CD8-positive, alpha-beta memory T cell (primary cell): ENCODE measurements at places on chromosomes 2 and 18.

GRCh38 chr2:113266431-113266830 is 12.3 kb downstream of the PAX8 start:
- no peak for DNase-seq

DNA sequence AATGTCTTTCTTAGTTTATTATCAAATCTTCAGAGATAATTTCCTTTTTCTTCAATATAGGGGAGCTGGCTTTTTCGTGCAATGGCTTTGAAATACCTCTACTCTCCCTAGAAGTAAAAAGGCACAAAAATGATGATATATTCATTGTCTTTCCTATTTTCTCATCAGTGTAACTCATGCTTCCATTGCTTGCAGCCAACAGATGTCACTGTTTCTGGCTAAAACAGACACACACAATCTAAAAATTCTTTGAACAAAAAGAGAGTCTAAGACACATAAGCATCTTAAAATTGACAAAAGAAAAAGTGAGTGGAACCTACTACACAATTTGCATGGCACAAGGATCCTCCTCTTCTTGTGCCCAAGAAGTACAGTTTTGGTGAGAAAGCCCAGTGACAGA is 448.7 kb upstream of the VRK2 start:
- DNase-seq, result no peak

GRCh38 chr2:207078186-207078798 is 87.5 kb downstream of the KLF7 start:
- DNase-seq, result no peak

- DNase-seq, result no peak
Observed at GRCh38 chr2:186093174-186093573, 354.6 kb downstream of the FSIP2 start.

DNA sequence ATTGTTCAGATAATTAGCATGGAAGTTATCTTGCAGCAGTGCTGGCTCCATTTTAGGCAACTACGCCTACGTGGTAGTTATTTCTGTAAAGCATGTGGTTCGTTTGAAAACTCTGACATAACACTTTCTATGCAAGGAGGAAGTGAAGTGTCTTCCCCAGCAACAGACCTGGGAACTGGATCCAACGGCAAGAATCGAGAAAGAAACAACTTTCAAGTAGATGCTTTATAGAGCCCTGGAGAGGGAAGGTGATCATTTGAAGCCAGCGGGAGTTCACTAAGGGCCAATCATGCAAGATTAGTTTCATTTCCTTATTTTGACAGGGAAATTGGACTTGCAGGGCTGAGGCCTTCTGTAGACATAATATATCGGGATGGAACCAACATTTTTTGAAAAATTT is 218.3 kb downstream of the ACKR3 start:
- no peak for DNase-seq

DNA sequence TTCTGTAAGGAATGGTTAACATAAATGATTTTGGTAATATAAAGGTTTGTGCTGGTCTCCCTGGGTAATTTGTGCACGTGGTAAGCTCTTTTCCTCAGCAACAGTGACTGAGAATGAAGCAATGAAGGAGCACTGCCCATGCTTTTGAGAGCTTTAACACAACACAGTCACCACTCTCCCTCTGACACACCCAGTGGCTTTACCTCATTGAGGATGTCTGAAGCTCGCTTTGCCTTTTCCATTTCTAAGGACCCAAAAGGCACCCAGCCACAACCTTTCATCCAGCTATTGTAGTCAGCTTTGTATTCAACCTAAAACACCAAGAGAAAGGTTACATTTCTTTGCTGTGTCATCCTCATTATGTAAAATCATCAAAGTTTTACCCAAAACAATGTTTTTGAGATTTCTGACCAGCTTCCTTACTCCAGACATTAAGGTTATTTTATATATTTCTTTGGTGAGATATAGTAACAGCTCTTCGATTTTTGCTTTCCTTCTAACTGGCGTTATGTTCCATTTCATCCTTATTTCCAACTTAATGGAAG is 51.7 kb downstream of the NEB start:
- DNase-seq, result no peak

- no peak for DNase-seq
Observed at GRCh38 chr2:63658176-63658968, 69.6 kb downstream of the MDH1 start.

DNA sequence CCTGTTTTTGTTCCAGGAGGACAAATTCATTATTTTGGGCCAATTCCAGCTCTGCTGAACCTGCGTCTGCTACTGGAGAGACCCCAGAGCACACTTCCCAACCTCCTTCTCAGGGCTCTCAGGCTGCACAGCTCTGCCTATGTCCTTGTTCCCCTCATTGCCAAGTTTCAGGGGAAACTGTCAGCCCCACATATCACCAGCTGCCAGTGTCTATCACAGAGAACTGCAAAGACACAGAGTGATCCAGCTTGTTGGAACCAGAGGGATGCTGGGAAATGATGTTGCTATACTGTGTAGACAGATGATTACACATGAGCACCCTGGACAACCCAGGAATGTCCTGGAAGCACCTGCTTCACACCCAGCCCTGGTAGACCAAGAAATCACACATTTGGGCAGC is 67.4 kb upstream of the TMEM247 start:
- no peak for DNase-seq

GRCh38 chr2:147098940-147099339 is 745.9 kb upstream of the ACVR2A start:
- DNase-seq, result no peak

DNA sequence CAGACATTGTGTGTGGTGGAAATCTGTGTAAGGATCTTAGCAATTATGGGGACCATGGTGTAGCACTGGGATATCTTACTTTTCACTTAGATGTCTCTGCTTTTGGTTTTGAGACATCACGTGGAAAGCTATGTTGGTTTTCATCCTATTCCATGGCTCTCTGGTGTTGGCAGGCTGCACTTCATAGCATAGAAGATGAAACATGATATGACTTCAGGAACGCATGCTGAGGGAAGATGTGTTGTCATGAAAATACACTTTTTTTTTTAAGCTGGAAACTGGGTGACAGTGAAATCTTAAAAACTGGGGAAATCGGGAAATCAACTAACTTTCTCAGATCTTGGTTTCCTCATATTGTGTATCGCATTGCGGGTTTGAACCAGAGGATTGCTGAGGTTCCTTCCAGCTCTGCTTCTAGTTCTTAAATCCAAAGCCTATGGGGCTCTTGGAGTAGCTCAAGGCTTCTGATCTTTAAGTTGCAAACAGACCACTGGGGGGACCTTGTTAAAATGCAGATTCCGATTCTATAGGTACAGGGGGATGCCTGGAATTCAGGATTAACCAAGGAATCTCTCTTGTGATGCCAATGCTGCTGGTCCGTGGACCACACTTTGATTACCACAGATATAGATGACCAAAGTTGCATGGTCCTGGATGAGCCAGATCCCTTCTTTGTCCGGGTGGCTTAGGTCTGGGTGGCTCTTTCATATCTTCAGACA is 160.7 kb downstream of the SH3RF3 start:
- DNase-seq, result no peak

DNA sequence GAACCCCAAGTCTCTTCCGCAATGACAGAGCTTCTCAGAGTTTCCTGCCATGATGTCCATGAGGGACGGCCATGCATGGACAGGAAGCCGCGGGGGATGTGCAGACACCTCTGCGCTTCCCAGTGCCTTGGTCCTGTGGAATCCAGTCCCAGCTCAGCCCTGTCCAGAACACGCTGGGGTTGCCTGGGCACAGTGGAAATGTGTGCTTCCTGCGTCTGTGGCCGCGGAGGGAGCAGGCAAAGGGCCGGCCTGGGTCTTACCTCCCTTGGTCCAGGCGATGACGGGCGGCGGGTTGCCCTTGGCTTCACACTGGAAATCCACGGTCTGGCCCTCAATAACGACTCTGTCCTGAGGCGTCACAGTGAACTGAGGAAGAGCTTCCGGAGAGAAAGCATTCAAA is 79.6 kb downstream of the PXDN start:
- no peak for DNase-seq

DNA sequence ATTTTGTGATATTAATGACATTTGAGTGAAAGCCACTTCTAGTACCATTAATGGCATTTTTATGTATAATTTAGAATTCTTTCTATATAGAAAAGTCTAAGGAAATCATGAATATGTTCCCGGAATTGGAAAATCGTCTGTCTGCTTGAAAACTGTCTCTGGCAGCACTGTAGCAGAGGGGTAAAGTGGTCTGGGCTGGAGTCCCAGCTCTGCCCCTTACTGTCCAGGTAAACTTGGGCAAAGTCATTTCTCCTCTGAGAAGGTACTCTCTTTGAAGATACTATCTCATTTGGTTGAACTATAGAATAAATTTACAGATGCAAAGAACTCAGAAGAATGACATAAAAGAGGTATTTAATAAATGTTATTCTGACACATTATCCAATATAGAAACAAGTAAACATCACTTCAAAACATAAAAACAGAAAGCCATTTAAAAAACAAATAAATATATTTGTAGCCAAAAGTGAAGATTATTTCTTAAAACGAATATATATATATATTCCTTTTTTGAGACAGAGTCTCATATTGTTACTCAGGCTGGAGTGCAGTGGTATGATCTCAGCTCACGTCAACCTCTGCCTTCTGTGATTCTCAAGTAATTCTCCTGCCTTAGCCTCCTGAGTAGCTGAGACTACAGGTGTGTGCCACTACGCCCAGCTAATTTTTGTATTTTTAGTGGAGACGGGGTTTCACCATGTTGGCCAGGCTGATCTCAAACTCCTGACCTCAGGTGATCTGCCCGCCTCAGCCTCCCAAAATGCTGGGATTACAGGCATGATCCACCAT is 149.8 kb upstream of the ITGA4 start:
- DNase-seq, result no peak

DNA sequence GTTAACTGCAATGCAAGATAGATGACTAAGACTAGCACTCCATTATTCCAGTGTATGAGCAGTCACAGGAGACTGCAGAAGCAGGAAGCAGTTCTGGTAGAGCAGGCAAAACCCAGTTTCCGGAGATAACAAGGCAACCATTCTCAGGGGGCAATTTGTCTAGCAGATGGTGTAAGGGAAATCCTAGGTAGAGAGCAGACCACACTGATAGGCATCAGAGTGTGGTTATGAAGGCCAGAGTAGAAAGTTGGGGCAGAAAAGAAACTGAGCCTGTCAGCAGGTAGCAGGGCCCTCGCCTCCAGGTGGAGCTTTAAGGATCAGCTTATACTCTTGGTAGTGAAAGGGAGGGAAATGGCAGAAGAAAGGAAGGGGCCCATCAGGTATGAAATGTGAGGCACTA is 164.4 kb downstream of the PDE11A start:
- DNase-seq, result no peak

- peak; percentile 60 for DNase-seq
Observed at GRCh38 chr18:26548415-26549262, at the start of gene KCTD1. Gene KCTD1, minus strand, starts transcription at chr18:26548553. Its CDS starts 17 bp downstream, at chr18:26548536.

GRCh38 chr2:83079007-83079406 is 1380.1 kb downstream of the SUCLG1 start:
- no peak for DNase-seq

DNA sequence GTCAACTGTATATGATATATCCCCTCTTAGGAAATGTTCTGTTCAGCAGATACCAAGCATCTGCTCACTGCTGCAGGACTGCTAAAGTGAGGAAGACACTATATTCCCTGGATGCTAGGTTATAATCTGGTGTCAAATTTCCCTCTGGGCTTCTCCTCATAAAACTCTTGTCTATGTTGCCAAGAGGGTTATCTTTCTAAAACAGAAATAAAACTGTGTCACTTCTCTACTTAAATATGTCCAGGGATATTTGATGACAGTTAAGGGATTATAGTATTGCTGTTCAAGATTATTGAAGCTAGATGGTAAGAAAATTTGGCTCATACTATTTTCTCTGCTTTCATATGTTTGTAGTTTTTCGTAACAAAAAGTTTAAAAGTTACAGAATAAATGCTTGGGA is 30.5 kb upstream of the SNRNP27 start:
- DNase-seq, result no peak

DNA sequence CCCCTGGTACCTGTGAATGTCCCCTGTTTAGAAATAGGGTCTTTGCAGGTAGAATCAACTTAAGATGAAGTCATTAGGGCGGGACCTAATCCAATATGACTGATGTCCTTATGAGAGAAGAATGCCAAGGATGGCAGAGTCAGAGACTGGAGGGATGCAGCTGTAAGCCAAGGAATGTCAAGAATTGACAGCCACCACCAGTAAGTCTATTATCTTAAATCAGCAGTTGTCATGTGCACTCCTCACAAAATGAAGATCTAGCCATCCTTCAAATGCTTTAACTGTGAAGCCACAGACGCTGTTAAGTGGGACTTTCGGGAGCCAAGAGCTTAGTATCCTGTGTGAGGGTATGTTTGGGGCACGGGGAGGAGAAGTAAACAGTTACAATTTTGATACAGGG is 83.2 kb downstream of the ITGA4 start:
- DNase-seq, result no peak
